ENCODE measurements at places on chromosomes 7 and 10. TPM values are rescaled to one million over a fixed set of nuclear protein-coding genes. Genes with fewer than 3 reads are reported as not detected.

The CD36 gene
- total RNA-seq: 0.52 TPM

The ADAM8 gene
- 148 TPM for total RNA-seq

The CPEB3 gene
- 4.4 TPM for total RNA-seq

DNA sequence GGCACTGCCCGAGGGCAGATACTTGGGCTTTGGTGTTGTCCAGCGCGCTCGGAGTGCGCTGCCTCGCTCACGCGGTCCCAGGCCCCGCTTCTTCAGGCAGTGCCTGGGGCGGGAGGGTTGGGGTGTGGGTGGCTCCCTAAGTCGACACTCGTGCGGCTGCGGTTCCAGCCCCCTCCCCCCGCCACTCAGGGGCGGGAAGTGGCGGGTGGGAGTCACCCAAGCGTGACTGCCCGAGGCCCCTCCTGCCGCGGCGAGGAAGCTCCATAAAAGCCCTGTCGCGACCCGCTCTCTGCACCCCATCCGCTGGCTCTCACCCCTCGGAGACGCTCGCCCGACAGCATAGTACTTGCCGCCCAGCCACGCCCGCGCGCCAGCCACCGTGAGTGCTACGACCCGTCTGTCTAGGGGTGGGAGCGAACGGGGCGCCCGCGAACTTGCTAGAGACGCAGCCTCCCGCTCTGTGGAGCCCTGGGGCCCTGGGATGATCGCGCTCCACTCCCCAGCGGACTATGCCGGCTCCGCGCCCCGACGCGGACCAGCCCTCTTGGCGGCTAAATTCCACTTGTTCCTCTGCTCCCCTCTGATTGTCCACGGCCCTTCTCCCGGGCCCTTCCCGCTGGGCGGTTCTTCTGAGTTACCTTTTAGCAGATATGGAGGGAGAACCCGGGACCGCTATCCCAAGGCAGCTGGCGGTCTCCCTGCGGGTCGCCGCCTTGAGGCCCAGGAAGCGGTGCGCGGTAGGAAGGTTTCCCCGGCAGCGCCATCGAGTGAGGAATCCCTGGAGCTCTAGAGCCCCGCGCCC is at the start of gene NPY:
NPY (plus strand) TSS at position 294 of the 802 bp plus-strand sequence. CDS start 1,051 bp downstream, outside the sequence.
- peaks cover 30% of the 10 kb centered on the region for H3K27me3 ChIP-seq
- no peak within 1 kb of the TSS for H3K27ac ChIP-seq
- no peak for DNase-seq
- no peaks in the 10 kb centered on the region for H3K4me1 ChIP-seq
- no peaks in the 10 kb centered on the region for H3K36me3 ChIP-seq

GRCh38 chr10:100740476-100741377 is 4.7 kb upstream of the PAX2 start:
- no peak for DNase-seq
- no peak overlapping the region for H3K27ac ChIP-seq
- H3K36me3 ChIP-seq: no peaks in the 10 kb centered on the region
- H3K4me3 ChIP-seq: no peak overlapping the region
- H3K27me3 ChIP-seq: peaks cover 32% of the 10 kb centered on the region

DNA sequence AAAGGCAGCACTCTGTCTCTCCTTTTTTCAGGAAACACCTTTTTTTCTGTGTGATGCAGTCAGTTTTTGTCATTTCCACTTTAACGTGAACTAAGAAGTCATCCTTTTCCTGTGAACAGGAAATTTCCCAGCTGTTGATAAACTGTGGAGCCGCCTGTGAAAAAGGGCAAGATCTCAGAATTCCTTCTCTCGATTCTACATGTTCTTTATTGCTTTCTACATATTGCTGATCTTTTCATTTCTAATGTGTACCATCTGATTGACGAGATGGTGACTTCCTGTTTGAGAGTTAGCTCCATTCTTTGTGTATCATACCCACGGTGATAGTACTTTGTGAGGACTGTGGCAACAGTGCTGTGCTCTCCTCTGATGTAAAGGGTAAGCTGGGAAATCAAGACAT is 50.4 kb downstream of the ADD3 start:
- peak overlapping the region; percentile 78 for H3K4me3 ChIP-seq
- H3K27ac ChIP-seq: peak overlapping the region; percentile 49
- DNase-seq: peak; percentile 46
- no peaks in the 10 kb centered on the region for H3K36me3 ChIP-seq
- H3K4me1 ChIP-seq: peaks cover 66% of the 10 kb centered on the region

DNA sequence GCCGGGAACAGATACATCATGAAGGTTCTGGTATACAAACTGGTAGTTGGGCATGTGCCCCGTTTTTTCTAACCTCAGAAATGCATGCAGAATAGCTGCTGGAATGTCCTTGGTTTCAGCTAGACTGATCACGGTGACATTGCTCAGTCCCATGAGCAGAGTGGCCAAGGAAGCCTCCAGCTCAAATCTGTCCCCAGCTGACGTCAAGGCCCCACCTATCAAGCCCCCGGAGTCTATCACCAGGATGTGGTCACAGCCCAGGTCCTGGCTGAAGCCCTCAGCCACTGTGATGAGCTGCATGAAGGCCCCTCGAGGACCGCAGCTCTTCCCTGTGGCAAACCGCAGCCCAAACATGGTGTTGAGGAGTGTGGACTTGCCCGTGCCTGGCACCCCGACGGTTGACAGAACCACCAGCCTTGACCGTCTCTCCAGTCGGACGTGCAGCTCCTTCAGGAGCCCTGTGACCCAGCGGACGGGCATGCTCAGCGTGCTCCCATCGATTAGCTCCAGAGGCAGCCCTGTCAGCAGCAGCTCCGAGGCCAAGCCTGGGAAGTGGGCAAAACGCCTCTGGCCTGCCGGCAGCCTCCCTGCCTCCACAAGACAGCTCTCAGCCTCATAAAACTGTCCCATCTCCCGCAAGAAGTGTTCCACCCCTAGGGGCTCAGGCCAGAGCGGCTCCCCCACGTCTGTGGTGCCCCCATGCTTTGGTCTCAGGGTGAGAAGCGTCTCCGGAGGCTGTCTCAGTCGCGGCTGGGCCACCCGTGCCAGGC is 7.8 kb upstream of the MRPS24 start:
- H3K27ac ChIP-seq: no peak overlapping the region
- DNase-seq: no peak
- peaks cover 59% of the 10 kb centered on the region for H3K36me3 ChIP-seq
- H3K4me1 ChIP-seq: no peaks in the 10 kb centered on the region

DNA sequence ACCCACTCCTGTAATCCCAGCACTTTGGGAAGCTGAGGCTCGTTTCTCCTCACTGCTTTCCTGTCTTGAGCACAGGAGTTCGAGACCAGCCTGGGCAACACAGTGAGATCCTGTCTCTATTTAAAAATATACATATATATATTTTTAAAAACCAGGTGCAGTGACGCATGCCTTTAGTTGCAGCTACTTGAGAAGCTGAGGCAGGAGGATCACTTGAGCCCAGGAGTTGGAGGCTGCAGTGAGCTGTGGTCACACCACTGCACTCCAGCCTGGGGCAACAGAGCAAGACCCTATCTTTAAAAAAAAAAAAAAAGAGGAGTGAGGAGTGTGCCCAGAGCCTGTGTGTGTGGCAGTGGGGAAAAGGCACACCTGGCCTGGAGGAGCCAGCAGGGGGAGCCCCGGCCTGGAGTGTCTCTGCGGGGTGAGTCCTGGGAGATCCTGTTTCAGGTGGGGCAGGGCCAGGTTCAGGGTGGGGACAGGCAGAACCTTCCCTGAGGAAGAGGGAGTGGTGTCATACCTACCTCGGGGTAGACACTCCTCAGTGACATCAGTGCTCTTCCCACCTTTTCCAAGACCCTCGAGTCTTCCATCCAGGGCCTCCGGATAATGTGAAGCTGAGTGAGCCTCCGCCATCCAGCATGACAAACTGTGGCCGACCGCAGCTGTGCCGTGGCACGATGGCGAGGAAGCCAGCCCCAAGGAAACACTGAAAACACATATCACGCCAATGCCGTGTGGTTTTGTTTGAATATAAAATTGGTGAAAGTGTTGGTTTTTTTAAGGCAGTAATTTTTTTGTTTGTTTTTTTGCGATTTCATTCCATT is 9.0 kb upstream of the ARPC1B start:
- H3K4me1 ChIP-seq: peaks cover 3% of the 10 kb centered on the region
- peaks cover 53% of the 10 kb centered on the region for H3K36me3 ChIP-seq
- DNase-seq: peak; percentile 69
- no peak overlapping the region for H3K4me3 ChIP-seq

- peaks cover 35% of the 10 kb centered on the region for H3K4me1 ChIP-seq
- peak overlapping the region; percentile 78 for H3K27ac ChIP-seq
- no peaks in the 10 kb centered on the region for H3K27me3 ChIP-seq
- DNase-seq: no peak
These were observed 503 bp downstream of the CROT start for GRCh38 chr7:87345962-87346371.

DNA sequence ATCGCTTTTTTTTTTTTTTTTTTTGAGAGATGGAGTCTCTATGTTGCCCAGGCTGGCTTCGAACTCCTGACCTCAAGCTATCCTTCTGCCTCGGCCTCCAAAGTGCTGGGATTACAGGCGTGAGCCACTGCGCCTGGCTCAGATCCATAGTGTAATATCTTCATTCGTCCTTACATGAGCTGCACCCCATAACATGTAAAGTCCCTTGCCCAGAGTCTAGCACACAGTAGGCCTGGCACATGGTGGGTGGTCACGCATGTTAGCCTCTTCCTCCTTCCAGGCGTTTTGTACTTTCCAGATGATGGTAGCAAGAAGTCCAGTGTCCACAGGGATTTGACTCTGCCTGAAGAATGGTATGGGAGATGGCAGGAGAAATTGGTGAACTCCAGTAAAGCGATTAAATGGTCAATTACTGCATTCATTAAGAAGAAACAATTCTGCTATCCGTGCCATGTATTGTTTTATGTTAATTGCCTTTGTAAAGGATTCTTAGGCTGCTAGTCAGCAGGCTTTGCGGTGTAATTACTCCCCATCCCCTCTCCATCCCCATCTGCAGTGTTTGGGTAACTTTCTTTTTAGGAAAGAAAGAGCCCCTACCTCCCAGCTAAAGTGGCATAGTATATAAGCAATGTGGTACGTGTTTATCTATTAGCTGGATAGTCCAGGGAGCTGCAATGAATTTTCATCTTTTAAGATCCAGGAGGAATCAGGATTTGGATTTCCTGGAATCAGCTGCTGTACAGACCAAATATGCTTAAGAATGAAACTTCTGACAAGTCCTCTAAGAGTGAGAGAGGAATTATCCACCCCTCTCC is 1.2 kb downstream of the TPST1 start:
- H3K36me3 ChIP-seq: no peaks in the 10 kb centered on the region
- no peak for DNase-seq
- H3K4me1 ChIP-seq: peaks cover 15% of the 10 kb centered on the region
- H3K27ac ChIP-seq: no peak overlapping the region
- H3K27me3 ChIP-seq: peaks cover 29% of the 10 kb centered on the region
- peak overlapping the region; percentile 26 for H3K4me3 ChIP-seq

DNA sequence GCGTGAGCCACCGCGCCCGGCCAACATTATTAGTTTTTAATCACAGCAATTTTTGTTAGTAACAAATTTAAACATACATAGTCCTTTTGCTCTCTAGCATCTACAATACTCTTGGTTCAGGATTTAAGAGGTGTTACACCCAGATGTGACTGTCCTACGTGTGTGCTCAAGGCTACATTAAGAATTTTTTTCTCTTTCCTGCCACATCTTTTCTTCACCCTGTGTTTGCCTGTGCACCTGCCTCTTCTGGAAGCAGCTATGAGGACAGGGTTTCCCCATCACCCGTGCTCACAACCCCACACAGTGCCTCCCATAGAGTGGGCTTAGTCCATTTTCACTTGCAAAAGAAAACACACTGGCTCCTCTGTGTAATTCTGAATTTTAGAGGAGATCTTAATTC is 186.7 kb upstream of the KLF6 start:
- DNase-seq: no peak
- H3K27me3 ChIP-seq: no peaks in the 10 kb centered on the region
- H3K27ac ChIP-seq: peak overlapping the region; percentile 79

DNA sequence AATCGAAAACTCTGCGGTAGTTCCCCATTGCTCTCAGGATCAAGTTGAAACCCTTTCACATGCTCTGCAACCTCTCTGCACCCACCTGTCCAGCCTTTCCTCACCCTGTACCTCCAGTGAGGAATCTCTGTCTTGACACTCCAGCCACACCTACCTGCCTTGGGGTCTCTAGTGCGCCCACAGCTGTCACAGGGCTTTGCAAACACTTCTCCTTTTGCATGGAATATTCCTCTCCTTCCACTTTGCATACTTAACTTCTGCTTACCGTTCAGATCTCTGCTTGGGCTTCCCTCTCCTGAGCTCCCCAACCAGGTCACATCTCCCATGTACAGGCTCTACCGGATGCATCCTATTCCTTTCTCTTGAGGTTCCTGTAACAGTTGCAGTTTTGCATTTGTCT is 6.6 kb upstream of the ZYX start:
- no peak overlapping the region for H3K4me3 ChIP-seq
- no peak for DNase-seq
- H3K36me3 ChIP-seq: no peaks in the 10 kb centered on the region
- peak overlapping the region; percentile 83 for H3K27ac ChIP-seq
- H3K27me3 ChIP-seq: no peaks in the 10 kb centered on the region

All from CD4-positive, CD25-positive, alpha-beta regulatory T cell (primary cell).